Naive thymus-derived CD8-positive, alpha-beta T cell (primary cell): ENCODE measurements at places on chromosomes 7 and 10.

- DNase-seq = no peak
Observed at GRCh38 chr7:79357101-79357500, 96.4 kb downstream of the MAGI2 start.

DNA sequence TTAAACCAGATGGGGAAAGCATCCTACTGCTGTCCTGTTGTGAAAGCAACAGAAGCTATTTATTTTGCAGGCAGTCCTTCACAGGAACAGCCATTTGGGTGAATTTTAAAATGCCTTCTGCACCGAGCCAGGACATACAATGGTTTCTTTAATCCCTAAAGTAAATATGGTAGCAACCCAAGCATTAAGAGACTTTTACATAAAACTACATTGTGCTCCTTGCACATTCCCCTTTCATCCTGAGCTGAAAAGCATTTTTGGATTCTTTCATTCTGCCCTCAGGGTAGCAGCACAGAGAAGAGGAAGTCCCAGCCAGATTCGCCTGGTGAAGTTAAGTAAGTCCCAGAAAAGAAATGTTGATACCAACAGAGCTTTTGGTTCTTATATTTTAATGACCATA, 84.0 kb upstream of the FAM3C start:
- no peak for DNase-seq

- DNase-seq = no peak
Observed at GRCh38 chr10:88889559-88890337, 9.7 kb downstream of the STAMBPL1 start.

- peak; percentile 21 for DNase-seq
Observed at GRCh38 chr10:129968853-129969183, 4.7 kb upstream of the EBF3 start.

DNA sequence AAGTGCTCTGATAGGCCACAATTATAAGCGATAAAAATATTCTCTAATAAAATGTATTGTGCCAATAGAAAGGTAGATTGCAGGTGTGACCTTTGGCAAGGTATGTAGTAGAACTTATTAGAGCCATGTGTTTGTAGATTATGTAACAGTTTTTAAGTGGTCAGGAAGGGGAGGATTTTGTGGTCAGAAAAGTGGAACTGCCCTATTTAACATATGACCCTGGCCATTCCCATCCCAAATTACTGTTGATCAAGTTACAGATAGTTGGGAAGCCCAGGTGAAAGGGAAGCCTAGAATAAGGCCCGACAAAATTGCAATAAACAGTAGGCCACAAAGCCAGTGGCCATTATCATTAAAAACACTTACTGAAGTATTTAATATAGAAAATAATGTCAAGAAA, 89.2 kb downstream of the SPAG6 start:
- DNase-seq = no peak

GRCh38 chr10:59148701-59149100, 27.7 kb upstream of the PHYHIPL start:
- DNase-seq = no peak

GRCh38 chr10:20858292-20859124, 38.6 kb downstream of the NEBL start:
- DNase-seq = no peak
